ENCODE measurements at places on chromosomes 1 and 21.

GRCh38 chr1:46436844-46437243 lies 42.7 kb downstream of the FAAH start:
- no peak for DNase-seq

DNA sequence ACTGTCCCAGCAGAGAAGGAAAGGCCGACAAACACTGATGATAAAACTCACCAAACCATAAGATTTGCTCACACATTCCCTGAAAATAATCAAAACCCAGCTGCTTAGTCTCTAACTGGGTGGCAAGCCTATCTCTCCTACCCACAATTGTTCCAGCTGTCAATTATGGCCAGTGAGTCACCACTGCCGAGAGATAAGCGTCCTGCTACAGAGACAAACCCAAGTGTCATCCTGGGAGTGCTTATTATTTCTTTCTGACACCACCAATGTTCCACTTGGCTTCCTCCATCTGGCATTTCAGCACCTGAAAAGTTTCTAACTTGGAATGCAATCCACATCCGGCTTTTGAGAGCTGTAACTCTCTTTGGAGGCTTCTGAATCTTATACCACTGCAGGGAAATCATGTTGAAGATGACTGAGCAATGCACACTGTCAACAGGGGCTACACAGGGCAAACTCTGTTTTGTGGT lies 51.5 kb upstream of the VAV3 start:
- DNase-seq: peak; percentile 84

DNA sequence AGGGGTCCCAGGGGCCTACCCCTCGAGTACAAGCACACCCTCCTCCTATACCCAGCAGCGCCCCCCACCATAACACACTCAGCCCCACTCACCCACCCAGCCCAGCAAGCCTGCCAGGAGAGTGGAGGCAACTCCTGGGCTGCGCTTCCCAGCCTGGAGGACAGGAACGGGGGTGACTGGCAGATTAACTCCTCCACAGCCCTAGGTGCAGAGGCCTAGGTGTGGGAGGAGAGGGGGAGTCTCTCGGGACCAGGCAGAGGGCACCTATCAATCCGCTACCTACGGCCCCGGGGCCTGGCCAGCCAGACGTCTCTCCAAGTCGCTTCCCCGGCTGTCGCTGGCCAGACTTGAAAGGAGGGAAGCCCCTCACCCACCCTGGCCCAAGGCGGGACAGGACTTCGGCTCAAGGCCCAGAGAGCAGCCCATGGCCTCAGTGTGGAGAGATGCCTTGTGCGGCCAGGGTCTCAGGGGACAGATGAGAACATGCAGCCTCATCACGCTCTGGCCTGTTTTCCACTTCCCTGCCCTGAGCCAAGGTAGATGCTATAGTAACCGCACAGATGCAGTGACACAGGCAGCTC lies 24.9 kb downstream of the MATN1 start:
- no peak for DNase-seq

DNA sequence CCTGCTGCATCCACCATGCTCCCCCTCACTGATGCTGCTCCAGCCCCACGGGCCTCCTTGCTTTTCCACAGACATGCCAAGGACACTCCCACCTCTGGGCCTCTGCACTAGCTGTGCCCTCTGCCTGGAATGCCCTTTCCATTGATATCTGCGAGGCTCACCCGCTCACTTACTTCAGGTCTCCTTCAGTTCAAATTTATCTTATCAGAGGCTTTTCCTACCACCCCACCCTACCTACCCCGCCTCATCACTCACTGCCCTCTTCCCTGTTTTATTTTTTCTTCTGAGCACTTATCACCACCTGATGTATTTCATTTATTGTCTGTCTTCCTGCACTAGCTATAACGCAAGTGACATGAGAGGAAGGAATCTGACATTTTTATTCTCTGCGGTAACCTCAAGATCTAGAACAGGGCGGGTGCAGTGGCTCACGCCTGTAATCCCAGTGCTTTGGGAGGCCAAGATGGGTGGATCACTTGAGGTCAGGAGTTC lies 7.0 kb downstream of the HSPG2 start:
- no peak for DNase-seq

- DNase-seq: no peak
Measured at GRCh38 chr1:34398916-34399275, 222.2 kb downstream of the C1orf94 start.

DNA sequence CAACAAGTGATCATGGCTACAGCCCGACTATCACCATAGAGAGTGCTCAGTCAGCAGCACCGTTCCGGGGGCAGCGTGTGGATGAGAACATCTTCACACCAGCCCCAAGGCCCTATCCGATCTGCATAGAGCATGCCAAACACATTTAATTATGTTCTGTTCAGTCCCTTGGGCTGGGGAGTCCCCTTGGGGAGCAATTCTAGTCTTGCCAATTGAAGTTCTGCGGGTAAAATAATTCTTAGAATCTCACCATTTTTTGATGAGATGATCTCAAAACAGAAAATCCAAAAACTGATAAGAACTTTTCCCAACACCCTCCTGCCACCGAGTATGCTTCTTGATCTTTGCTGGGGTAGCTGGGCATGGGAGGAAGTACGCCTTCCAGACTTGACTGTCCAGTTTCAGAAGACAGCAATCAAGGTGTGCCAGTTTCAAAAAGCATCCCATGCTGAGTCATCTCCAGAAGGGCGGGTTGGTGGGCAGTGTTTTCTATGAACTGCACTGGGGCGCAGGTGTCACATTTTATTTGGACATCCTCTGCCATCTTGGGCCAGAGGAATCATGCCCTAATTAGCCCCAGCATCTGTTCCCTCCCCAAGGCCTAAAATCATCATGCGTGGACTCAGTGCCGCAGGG lies 20.8 kb upstream of the PTPRF start:
- DNase-seq: no peak

DNA sequence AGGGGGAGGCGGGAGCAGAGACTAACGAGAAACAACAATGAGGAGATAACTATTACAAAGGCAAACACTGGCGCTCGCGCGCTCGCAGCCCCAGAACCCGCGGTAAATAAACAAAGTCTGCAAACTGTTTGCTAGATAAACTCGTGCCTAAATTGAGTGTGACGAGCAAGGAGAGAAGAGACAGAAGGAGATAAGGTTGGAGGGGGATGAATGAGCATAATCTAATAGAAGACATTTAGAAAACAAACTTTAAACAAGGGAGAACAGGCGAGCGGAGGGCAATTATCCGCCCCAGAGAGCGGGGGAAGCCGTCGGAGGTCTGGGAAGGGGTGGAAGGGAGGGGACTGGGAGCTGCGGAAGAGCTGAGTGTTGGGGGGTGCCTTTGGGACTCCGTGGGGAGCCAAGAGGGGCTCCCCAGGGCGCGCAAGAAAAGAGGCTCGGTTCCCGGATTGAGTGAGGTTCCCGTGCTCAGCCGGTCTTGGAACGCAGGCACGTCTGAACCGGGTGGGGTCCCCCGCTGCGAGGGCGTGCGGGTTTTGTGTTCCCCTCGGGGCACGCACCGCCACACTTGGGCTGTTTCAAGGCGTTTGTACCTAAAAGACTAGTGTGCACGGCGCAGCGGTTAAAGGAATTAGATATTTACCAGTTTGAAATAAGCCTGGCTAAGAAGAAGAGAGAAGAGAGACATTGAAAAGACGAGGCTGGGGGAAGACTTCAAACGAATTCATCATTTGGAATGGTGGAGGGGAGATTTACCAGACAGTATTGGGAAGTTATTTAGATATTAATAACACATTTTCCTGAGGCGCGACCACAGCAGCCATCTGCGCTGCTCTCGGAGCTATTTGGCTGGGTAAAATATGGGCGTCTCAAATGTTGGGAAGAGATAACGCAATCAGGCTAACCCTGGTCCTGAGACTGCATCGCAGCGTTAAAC lies 10.6 kb downstream of the PAX7 start:
- DNase-seq: peak; percentile 23

DNA sequence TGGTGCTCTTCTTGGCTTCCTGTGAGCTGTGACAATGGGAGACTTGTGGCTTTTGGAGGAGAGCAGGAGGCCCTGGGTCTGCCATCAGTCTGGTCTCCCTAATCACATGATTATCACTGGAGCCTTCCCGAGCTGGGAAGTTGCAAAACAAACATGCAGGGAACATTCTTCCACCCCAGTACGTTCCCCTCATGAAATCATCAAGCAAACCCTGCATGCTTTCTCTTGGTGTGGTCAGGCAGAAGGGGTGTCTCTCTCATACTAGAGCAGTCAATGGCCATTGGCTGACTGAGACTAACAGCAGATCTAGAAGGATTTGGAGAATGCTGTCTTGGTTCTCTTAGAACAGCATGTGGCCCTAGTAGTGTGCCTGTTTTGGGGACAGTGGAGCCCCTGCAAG lies 111.2 kb downstream of the LIPI start:
- DNase-seq: no peak

- DNase-seq: peak; percentile 76
Measured at GRCh38 chr1:155241069-155241679, 14.1 kb downstream of the ENTREP3 start.

- no peak for DNase-seq
Measured at GRCh38 chr1:163528710-163529348, 207.1 kb downstream of the NUF2 start.

GRCh38 chr1:176878750-176879536 lies 285.6 kb downstream of the ASTN1 start:
- no peak for DNase-seq

- DNase-seq: no peak
Measured at GRCh38 chr1:186511761-186512637, 51.1 kb upstream of the PDC start.

GRCh38 chr1:9792156-9793042 lies 31.4 kb downstream of the CLSTN1 start:
- peak; percentile 98 for DNase-seq

- no peak for DNase-seq
Measured at GRCh38 chr1:43968348-43968948, 1.4 kb upstream of the DPH2 start.

Measured in NCI-H2171 treated with DMSO at 0.1 percent for 48 hours (cell line).